IPS DF 6.9 (cell line): ENCODE measurements at places on chromosomes 7 and 10.

- no peak for DNase-seq
- H3K4me3 ChIP-seq = no peak overlapping the region
- no peaks in the 10 kb centered on the region for H3K36me3 ChIP-seq
- H3K27me3 ChIP-seq = no peaks in the 10 kb centered on the region
- H3K4me1 ChIP-seq = peaks cover 5% of the 10 kb centered on the region
Measured at GRCh38 chr10:79055100-79055782, 13.5 kb upstream of the ZMIZ1 start.

DNA sequence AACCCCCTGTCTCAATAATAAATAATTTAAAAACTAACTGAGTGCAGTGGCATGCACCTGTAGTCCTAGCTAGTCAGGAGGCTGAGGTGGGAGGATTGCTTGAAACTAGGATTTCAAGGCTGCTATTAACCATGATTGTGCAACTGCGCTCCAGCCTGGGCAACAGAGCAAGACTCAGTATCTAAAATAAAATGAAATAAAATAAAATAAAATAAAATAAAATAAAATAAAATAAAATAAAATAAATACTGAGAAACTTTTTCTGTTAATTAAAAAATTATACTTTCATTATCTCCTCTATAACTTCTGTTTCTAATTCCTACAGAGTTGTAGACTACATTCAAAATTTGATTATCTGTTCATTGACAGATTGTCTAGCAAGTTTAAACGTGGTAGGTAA is 999.4 kb downstream of the ANKRD7 start:
- H3K36me3 ChIP-seq = no peaks in the 10 kb centered on the region
- H3K27me3 ChIP-seq = no peaks in the 10 kb centered on the region
- H3K4me1 ChIP-seq = no peaks in the 10 kb centered on the region
- no peak overlapping the region for H3K27ac ChIP-seq

GRCh38 chr10:132946806-132947546 is 4.6 kb upstream of the CFAP46 start:
- no peaks in the 10 kb centered on the region for H3K27me3 ChIP-seq
- no peak for DNase-seq
- no peak overlapping the region for H3K27ac ChIP-seq

- H3K27me3 ChIP-seq = no peaks in the 10 kb centered on the region
- no peak overlapping the region for H3K4me3 ChIP-seq
- H3K27ac ChIP-seq = no peak overlapping the region
- DNase-seq = no peak
- no peaks in the 10 kb centered on the region for H3K36me3 ChIP-seq
- H3K4me1 ChIP-seq = 0 out of 2 replicates have a peak, but pooled peaks cover 1% of the 10 kb centered on the region
Measured at GRCh38 chr10:128568041-128568440, 441.8 kb upstream of the MKI67 start.

GRCh38 chr10:14396411-14397048 is 65.8 kb upstream of the FRMD4A start:
- H3K36me3 ChIP-seq = no peaks in the 10 kb centered on the region
- no peak overlapping the region for H3K4me3 ChIP-seq
- DNase-seq = no peak
- H3K27me3 ChIP-seq = no peaks in the 10 kb centered on the region
- no peak overlapping the region for H3K27ac ChIP-seq
- H3K4me1 ChIP-seq = no peaks in the 10 kb centered on the region

GRCh38 chr10:14566498-14566897 is 208.2 kb downstream of the FAM107B start:
- no peaks in the 10 kb centered on the region for H3K4me1 ChIP-seq
- no peak overlapping the region for H3K27ac ChIP-seq
- H3K27me3 ChIP-seq = no peaks in the 10 kb centered on the region
- H3K4me3 ChIP-seq = no peak overlapping the region

GRCh38 chr7:134153493-134154136 is 26.5 kb downstream of the LRGUK start:
- H3K36me3 ChIP-seq = no peaks in the 10 kb centered on the region
- H3K4me1 ChIP-seq = peaks cover 2% of the 10 kb centered on the region; the same call in 1 of the 2 replicates
- no peaks in the 10 kb centered on the region for H3K27me3 ChIP-seq
- DNase-seq = no peak
- H3K27ac ChIP-seq = no peak overlapping the region

- no peaks in the 10 kb centered on the region for H3K36me3 ChIP-seq
- no peak overlapping the region for H3K27ac ChIP-seq
- no peak for DNase-seq
Measured at GRCh38 chr7:140867467-140868462, 57.0 kb downstream of the BRAF start.

DNA sequence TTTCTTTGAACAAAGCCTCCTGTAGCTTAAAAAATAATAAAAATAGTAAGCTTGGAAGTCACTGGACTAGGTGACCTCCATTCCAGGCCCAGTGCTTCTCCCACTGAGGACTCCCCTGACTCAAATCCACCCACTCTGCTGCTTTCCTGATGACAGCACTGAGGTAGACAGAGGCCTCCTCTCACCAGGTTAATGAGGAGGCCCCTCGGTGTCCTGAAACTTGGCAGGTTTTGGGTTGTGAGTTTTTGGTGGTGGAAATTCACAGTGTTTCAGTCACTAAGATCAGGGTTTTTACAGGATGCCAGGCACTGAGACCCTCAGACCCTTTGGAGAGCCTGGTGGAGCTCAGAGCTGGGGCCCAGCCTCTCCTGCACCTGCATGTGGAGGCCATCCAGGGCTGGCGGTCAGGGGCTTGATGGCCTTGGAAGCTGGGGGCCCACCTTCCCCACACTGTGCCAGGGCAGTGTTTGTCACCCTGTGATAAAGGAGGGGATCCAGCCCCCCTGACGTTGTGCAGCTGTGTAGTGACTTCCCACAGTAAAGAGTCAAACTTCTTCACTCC is 19.1 kb downstream of the TSPAN14 start:
- no peaks in the 10 kb centered on the region; the same call in 1 of the 2 replicates for H3K27me3 ChIP-seq
- no peak overlapping the region for H3K27ac ChIP-seq
- no peak for DNase-seq
- no peak overlapping the region for H3K4me3 ChIP-seq
- peaks cover 11% of the 10 kb centered on the region for H3K4me1 ChIP-seq
- H3K36me3 ChIP-seq = no peaks in the 10 kb centered on the region

DNA sequence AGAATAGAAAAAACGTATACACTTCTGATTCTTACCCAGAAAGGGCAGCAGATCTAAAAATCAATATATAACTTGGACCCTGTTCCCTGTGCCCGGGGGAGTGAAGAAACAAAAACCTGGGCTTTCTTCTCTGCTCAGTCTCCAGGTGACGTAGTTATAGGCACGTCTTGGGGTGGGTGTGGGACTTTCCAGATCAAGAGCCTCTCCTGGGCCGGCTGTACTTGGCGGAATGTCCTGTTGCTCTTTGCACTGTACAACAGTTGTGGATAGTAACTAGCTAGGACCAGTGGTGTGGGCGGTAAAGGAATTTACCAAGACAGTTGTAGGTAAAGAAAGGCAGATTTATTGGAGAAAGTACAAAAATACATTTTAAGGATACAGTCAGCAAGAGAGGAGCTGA is 40.4 kb upstream of the STEAP4 start:
- no peaks in the 10 kb centered on the region for H3K27me3 ChIP-seq
- no peaks in the 10 kb centered on the region for H3K4me1 ChIP-seq
- H3K27ac ChIP-seq = no peak overlapping the region
- no peaks in the 10 kb centered on the region for H3K36me3 ChIP-seq

- DNase-seq = no peak
- H3K27me3 ChIP-seq = no peaks in the 10 kb centered on the region
- H3K27ac ChIP-seq = no peak overlapping the region
- H3K36me3 ChIP-seq = no peaks in the 10 kb centered on the region
- no peak overlapping the region for H3K4me3 ChIP-seq
Measured at GRCh38 chr10:128704716-128705115, 578.5 kb upstream of the MKI67 start.

DNA sequence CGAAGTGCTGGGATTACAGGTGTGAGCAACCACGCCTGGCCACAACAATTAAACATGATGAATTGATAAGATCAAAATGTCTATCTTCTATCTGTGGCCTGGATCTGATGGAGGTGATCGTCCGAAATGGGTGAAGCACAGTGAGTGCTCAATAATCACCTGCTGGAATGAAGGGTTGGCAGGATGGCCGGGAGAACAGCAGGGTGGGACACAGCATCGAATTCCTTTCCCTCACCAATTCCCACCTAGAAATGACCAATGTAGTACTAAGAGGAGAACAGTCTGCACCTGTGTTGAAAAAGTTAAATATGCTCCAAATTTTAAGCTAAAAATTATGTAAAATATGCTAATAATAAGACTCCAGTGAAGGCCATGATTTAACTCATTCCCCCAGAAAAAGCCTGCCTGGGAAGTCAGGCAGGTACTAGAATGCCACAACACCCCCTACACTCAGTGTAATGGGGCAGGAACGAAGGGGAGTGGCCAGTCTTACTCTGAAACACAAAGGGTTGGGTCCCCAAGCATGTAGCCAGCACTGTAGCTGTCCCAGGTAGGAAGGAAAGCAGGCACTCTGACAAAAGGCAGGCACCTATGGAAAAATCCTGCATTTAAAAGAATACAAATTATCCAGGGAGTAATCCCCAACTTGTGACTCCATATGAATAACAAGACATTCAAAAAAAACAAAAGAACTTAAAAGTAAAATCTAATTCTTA is 110.3 kb downstream of the VPS41 start:
- H3K4me3 ChIP-seq = no peak overlapping the region
- no peaks in the 10 kb centered on the region for H3K36me3 ChIP-seq
- no peaks in the 10 kb centered on the region for H3K27me3 ChIP-seq
- H3K4me1 ChIP-seq = peaks cover 1% of the 10 kb centered on the region; the same call in 1 of the 2 replicates
- peak; percentile 71 for DNase-seq

- no peak overlapping the region for H3K27ac ChIP-seq
- no peaks in the 10 kb centered on the region for H3K4me1 ChIP-seq
- H3K4me3 ChIP-seq = no peak overlapping the region
- no peaks in the 10 kb centered on the region for H3K27me3 ChIP-seq
Measured at GRCh38 chr10:121426307-121426706, 171.9 kb downstream of the FGFR2 start.

- DNase-seq = no peak
- H3K4me3 ChIP-seq = no peak overlapping the region
- H3K36me3 ChIP-seq = peaks cover 43% of the 10 kb centered on the region
- H3K27ac ChIP-seq = no peak overlapping the region
- H3K27me3 ChIP-seq = no peaks in the 10 kb centered on the region
Measured at GRCh38 chr10:822661-823367, 108.7 kb downstream of the LARP4B start.

- no peak overlapping the region for H3K27ac ChIP-seq
- H3K27me3 ChIP-seq = no peaks in the 10 kb centered on the region
- no peak for DNase-seq
- no peaks in the 10 kb centered on the region for H3K36me3 ChIP-seq
- H3K4me3 ChIP-seq = no peak overlapping the region
- H3K4me1 ChIP-seq = peaks cover 21% of the 10 kb centered on the region
Measured at GRCh38 chr10:121577568-121577967, 20.7 kb downstream of the FGFR2 start.

GRCh38 chr7:33039257-33039902 is 23.2 kb downstream of the NT5C3A start:
- no peak overlapping the region for H3K4me3 ChIP-seq
- no peaks in the 10 kb centered on the region for H3K27me3 ChIP-seq
- DNase-seq = no peak
- no peaks in the 10 kb centered on the region for H3K36me3 ChIP-seq
- H3K4me1 ChIP-seq = no peaks in the 10 kb centered on the region

GRCh38 chr7:4613846-4614548 is 68.1 kb upstream of the FOXK1 start:
- H3K36me3 ChIP-seq = no peaks in the 10 kb centered on the region
- DNase-seq = no peak
- H3K4me3 ChIP-seq = no peak overlapping the region
- H3K27me3 ChIP-seq = no peaks in the 10 kb centered on the region

DNA sequence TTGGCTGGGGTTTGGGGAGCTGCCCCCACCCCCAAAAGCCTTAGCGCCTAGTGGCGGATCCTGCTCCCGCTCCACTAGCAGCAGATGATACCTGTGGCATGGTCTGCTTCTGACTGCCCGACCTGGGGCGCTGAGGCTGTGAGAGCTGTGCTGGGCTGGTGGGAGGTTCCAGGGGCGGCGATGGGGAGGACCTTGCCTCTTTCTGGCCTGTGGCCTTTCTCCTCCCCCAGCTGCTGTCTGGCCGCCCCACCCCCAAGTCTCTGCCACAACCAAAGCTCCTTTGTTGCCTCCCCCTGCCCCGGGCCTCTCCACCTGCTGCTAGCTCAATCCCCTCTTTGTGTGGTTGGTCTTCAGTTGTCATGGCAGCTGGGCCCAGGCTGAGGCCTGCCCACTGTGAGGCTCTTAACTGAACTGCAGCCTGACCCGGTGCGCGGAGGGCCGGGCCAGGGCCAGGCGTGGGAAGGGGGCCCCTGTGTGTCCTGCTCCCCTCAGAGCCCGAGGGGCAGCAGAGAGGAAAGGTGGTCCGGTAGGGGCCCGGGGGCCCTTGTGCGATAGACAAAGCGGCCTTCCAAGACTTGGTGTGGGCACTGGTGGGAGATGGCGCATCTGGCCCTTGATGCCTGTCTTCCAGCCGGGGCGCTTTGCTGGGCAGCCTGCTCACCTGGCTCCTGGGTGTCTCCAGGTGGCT is 4.7 kb downstream of the ZNF775 start:
- no peak overlapping the region for H3K4me3 ChIP-seq
- H3K27ac ChIP-seq = no peak overlapping the region
- DNase-seq = peak; percentile 94
- no peaks in the 10 kb centered on the region for H3K27me3 ChIP-seq
- H3K36me3 ChIP-seq = 0 out of 2 replicates have a peak, but pooled peaks cover 6% of the 10 kb centered on the region

DNA sequence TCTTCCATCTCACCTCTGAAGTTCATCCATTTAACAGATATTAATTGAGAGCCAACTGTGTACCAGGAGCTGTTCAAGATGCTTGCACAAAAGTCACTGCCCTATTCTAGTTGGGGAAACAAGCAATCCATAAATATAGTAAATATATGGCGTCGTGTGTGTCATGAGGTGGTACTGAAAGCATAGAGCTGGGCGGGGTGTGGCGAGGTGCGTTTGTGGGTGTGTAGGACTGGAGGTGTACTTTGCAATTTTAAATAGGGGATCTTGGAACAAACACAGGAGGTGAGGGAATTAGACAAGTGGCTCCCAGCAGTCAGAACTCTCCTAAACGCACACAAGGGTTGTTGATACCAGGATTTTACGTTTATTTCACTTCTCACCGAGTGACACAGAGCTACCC is 490 bp upstream of the ZNF239 start:
- no peaks in the 10 kb centered on the region for H3K4me1 ChIP-seq
- no peak for DNase-seq
- no peak overlapping the region for H3K4me3 ChIP-seq
- H3K27me3 ChIP-seq = peaks cover 2% of the 10 kb centered on the region; the same call in 1 of the 2 replicates
- no peak overlapping the region for H3K27ac ChIP-seq

- H3K27me3 ChIP-seq = no peaks in the 10 kb centered on the region
- H3K4me3 ChIP-seq = no peak overlapping the region
- H3K27ac ChIP-seq = no peak overlapping the region
- DNase-seq = no peak
- H3K4me1 ChIP-seq = 0 out of 2 replicates have a peak, but pooled peaks cover 1% of the 10 kb centered on the region
Measured at GRCh38 chr7:149625340-149625946, 127.8 kb upstream of the ZNF746 start.

- no peaks in the 10 kb centered on the region for H3K36me3 ChIP-seq
- no peak for DNase-seq
- no peaks in the 10 kb centered on the region for H3K4me1 ChIP-seq
- no peak overlapping the region for H3K4me3 ChIP-seq
Measured at GRCh38 chr7:121525155-121525819, 129.2 kb upstream of the FAM3C start.
